ENCODE measurements at places on chromosomes 2 and 18.

DNA sequence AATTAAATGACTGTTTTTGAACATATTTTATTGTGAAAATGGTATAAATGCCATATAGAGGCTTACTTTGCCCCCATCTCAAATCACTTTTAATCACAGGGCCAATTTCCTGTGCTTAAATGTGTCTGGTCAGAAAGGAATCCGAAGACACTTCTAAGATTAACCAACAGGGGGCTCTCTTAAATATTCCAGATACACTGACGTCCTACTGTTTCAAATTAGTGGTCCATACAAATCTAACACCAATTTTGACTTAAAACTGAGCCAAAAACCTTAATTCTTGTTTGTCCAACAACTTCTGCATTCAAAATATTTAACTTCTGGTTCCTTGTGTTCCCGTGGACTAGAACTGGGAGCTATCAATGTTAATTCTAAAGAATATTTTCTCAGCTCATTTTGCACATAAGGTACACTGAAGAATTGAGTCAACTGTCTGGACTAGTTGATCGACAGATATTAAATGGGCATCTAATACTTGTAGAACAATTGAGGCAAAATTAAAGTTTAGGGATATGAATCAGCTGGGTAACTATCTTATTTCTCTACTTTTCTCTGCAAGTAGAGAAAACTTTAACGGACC lies 557.5 kb downstream of the ARHGAP15 start:
- no peak for DNase-seq

- DNase-seq = no peak
These were observed 21.1 kb upstream of the CHMP3 start for GRCh38 chr2:86584151-86584913.

GRCh38 chr18:8996771-8997432 lies 105.6 kb upstream of the NDUFV2 start:
- DNase-seq = no peak

GRCh38 chr2:155381436-155381835 lies 682.9 kb downstream of the KCNJ3 start:
- DNase-seq = no peak

GRCh38 chr2:233013027-233013461 lies at the start of gene NGEF:
Gene NGEF (minus strand): TSS chr2:233013256. CDS start chr2:232974890, 38,366 bp downstream.
- no peak for DNase-seq

DNA sequence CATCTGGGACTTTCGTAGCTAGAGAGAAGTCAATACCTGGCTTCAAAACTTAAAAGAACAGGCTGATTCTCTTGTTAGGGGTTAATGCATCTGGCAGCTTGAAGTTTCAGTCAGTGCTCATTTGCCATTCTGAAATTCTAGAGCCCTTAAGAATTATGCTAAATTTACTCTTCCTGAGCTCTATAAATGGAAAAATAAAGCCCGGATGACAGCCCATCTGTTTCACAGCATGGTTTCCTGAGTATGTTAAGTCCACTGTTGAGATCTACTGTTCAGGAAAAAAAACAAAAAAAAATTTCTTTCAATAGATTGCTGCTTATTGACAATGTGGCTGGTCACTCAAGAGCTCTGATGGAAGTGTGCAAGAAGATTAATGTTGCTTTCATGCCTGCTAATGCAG lies 101.3 kb upstream of the RPE start:
- no peak for DNase-seq

GRCh38 chr2:136021406-136021805 lies 36.0 kb upstream of the DARS1 start:
- no peak for DNase-seq

DNA sequence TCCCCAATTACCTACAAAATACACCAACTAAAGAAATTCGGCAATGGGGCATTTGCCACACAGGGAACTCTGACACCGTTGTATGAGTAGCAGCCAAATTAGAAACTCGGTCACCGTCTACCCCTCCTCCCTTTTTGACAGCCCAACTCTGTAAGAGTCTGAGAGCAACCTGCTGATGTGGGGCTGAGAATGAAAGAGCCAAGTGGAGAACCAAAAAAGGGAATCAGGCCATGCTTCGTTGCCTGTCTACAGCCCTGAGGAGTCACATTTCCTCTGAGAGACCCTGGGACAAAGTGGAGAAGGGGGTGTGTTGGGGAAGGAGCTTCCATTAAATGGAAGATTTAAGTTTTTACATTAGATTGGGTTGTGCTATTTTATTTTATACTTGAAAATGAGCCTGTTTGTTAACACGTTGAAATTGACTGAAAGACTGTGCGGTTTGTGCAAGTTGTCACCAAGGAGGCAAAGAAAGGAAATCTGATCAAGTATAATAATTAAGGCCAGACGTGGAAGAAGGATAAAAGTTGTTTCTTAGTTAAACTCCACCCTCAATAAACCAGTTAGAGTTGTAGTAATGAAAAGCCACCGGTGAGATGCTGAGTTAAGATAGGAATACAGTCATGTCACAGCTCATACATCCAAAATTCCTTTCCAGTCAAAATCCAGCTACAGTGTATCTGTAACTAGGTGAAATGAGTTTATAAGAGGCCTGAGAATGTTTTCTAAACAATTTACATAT lies 131.7 kb upstream of the CREB1 start:
- DNase-seq = no peak

- DNase-seq = no peak
These were observed 111.4 kb downstream of the THNSL2 start for GRCh38 chr2:88281302-88282217.

DNA sequence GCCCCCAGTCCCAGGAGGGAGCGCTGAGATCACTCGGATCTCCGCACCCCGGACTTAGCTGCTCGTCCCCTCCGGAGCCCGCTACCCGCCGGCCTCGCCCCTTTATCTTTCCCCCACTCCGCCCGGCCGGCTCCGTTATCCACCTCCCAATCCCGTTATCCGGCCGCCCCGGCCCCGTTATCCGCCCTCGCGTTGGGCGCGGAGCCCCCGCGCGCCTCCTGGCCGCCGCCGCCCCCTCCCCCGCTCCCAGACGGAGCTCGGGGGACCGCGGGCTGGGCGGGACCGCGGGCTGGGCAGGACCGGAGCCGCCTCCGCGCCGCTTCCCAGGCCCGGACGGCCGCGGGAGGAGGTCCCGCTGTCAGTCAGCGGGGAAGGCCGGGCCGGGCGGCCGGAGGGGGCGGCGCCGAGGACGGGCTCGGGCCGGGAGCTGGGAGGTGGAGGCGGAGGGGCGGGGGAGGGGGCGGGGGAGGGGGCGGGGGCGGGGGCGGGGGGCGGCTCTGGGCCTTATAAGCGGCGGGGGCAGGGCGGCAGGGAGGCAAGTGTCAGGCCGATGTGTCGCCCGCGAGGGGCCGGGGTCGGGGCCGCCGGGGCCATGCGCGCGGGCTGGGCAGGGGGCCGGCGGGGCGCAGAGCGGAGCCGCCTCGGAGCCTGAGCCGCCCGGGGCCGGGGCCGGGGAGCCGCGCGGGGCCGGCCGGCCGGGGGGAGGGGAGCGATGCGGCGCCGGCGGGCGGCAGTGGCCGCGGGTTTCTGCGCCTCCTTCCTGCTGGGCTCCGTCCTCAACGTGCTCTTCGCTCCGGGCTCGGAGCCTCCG lies at the start of gene PKDCC:
PKDCC (plus strand) TSS at position 534 of the 811 bp plus-strand sequence; CDS start at position 713, 179 bp downstream.
- peak; percentile 73 for DNase-seq

DNA sequence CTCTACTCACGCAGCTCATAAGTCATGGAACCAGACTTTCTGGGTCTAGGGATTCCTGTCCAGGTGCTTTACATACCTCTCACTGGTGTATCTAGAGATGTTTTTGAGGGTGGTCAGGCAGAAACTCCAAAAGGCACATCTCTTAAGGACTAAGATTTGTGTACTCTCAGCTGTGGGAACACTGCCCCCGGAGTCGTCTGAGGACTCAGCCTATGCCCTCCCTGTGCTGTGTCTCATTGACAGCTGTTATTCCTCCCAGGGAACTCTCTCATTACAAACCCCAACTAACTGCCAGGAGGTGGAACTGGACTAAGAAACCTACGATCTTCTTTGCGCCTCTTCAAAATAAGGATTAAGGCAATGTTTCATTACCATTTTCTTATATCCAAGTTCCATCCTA lies 293.9 kb upstream of the DLGAP1 start:
- DNase-seq = no peak

- DNase-seq = peak; percentile 17
These were observed 33.1 kb upstream of the REG3G start for GRCh38 chr2:78992451-78992806.

- DNase-seq = no peak
These were observed 92.1 kb upstream of the DOK6 start for GRCh38 chr18:69308619-69309018.

DNA sequence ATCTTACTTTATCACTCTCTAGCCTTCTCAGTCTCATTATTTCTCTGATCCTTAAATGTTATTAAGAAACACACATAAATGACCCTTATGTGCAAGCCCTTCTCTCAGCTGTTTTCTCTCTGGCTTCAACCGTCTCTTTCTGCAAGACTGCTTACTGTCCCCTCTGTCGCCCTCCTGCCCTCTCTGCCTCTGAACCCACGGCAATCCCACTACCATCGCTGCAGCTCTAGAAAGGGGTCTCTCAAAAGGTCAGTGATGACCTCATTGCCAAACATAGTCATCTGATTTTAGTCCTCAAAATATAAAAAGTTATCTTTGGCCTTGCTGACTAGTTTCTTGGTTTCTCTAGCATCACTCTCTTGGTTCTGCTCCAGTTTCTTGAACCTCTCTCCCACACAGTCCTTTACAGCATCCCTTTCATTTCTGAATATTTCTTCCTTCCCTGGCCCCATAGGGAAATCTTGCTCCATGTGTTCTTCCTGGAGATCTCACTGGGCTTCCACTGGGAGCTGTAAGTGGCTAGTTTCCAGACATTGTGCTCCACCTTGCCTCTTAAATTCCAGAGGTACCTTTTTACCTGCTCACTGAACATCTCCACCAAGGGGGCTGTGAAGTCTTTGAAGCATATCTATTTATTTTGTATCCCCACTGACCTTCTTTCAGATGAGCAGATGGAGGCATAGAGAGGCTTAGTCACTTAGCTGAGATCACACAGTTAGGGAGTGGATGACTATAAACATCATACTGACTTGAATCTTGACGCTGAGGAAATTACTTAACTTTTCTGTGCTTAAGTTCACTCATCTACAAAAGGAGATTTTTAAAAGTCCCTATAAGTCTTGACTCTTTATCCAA lies 96.2 kb downstream of the PDE1A start:
- DNase-seq = no peak
